Fibroblast of skin of left biceps (primary cell): ENCODE measurements at places on chromosomes 16 and 17.
A peak's percentile ranks its signal among the peaks of the same experiment; 100 is the strongest.

- DNase-seq: peak; percentile 63
Observed at GRCh38 chr17:49616601-49617131, 41.0 kb downstream of the NXPH3 start.

DNA sequence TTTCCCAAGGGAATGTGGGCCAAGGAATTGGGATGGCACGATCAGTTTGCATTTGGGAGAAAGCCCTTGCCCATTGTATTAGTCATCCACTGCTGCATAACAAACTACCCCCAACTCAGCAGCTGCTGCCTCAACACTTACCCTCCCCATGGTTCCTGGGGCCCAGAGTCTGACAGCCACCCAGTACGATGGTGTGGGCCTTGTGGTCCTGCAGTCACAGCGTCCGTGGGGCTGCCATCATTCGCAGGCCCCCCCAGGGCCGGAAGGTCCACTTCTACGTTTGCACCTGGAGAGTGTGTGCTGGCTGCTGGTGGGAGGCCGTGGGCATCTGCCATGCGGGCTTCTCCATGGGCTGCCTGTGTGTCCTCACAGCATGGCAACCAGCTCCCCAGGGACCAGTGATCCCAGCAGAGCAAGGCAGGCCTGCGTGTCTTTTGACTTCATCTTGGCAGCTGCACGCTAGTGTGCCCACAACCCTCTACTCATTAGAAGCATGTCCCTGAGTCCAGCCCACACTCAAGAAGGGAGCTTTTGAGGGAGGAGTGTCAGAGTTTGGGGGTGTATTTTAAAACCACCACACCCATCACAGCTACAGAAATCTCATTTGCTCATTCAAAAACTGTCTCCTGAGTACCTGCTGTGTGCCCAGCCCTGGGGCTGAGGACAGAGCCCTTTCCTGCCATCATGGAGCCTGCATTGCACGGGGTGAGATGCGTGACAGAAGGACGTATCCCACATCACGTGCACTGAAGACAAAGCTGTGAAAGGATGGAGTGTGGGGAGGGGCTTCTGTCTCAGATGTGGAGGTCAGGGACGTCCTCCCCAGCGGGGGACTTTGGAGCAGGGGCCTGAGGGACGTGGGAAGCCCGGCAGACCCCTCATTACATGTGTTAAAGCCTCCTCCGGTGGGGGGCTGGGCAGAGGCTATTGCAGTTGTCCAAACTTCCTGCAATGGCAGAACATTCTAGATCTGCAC, 185.0 kb upstream of the ZNF469 start:
- no peak for DNase-seq

DNA sequence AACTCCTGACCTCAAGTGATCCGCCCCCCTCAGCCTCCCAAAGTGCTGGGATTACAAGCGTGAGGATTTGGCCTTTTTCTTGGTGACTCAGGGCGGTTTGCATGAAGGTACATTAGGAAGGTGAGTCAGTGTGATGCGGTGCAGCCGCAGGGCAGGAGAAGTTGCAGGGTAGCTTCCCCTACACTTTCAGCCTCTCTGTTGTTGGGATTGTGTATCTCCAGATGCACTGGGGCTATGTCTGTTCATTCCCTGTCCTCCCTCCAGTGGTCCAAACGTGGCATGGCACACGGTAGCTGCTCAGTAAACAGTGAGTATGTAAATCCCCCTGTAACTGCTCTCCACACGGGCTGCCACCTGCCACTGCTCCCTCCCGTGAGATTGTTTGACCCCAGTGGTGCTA, 109.1 kb upstream of the CDC42EP4 start:
- no peak for DNase-seq

DNA sequence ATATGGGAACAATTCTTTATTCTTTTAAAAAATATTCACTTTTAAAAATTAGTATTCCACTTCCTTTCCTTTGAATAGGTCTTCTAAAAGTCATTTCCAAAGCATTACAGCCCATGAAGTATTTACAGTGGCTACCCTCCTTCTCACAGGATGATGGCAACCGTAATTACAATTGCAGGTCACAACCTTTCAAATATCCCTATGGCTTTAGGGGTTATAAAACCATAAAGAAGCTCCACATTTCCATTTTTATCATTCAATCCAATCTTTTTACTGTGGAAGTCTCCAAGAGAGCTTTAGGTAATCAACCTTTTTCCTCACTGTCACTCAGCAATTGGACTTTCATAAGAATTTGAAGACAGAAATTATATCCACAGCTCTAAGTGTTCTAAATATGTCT, 488.9 kb upstream of the CA10 start:
- DNase-seq: no peak
